ENCODE measurements at places on chromosomes 12 and 14.
A peak's percentile ranks its signal among the peaks of the same experiment; 100 is the strongest.

DNA sequence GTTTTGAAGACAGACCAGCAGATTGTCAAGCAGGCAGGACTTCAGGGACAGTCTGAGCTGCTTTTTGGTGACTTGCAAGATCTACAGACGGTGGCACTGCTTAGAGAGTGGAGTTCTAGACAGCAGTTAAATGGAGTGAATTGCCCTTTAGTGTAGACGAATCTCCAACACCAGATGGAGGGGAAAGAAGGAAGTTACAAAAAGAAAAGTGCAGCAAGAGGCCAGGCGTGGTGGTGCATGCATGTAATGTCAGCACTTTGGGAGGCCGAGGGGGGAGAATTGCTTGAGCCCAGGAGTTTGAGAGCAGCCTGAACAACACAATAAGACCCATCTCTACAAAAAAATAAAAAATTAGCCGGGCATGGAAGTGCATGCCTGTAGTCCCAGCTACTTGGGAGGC, 8.4 kb upstream of the HHIPL1 start:
- DNase-seq = no peak

- DNase-seq = peak; percentile 82
Observed at GRCh38 chr12:12779529-12779928, 5.9 kb upstream of the APOLD1 start.

DNA sequence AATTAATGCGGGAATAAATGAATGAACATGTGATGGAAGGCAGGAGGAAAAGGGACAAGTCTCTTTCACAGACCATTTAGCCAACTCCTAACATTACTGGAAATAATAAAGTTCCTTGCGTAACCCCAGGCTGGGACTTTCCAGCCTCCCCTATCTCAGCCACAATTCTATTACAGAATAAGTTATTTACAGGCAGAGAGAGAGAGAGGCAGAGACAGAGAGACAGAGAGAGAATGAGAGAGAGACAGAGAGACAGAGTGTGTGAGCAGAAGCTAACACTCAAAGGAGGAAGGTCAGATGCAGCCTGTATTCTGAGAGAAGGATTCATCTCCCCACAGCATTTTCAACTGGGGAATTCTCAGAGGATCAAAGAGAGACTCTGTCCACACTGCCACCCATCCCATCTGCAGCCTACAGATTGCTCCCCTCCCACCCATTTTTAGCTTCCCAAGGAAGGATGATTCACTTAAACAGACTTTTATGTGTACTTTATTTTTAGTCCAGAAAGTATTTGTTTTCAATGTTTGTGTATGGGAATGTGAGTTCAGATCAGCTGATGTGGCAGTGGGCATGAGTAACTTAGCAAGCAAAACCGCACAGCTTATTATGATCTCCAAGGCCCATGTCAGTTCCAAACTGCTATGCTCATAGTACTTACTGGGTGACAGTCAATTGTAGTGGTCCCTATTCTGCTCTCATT, 165.7 kb downstream of the CAND1 start:
- DNase-seq = no peak

- DNase-seq = no peak
Observed at GRCh38 chr14:44271637-44272036, 235.4 kb downstream of the FSCB start.

DNA sequence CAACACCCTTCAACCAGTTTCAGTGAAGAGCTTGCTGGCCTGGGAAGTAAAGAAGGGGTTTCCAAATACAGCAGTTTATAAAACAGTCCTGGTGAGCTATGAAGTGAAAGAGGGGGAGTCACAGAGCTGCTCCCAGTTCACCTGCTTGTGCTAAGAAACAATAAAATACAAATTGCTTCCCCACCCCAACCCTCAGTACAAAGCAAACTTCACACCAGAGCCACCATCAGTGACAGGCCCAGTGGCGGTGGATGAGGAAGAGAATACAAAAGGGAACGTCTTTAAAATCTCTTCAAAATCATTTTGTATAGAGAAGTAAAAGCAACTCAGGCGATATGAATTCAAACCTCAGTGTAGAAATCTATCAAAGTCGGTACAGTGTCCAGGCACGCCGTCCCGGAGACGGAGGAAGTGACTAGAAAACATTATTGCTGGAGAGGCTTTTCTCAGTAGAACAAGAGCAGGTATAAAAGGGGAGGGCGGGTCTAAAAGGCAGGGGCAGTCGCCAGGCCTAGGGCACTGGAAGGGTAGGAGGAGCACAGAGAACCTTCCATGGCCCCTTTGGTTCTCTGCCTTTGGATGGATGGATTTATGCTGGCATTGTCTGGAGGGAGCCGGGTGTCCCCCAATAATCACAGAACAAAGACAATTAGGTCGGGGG, 10.5 kb upstream of the RPLP0 start:
- no peak for DNase-seq

DNA sequence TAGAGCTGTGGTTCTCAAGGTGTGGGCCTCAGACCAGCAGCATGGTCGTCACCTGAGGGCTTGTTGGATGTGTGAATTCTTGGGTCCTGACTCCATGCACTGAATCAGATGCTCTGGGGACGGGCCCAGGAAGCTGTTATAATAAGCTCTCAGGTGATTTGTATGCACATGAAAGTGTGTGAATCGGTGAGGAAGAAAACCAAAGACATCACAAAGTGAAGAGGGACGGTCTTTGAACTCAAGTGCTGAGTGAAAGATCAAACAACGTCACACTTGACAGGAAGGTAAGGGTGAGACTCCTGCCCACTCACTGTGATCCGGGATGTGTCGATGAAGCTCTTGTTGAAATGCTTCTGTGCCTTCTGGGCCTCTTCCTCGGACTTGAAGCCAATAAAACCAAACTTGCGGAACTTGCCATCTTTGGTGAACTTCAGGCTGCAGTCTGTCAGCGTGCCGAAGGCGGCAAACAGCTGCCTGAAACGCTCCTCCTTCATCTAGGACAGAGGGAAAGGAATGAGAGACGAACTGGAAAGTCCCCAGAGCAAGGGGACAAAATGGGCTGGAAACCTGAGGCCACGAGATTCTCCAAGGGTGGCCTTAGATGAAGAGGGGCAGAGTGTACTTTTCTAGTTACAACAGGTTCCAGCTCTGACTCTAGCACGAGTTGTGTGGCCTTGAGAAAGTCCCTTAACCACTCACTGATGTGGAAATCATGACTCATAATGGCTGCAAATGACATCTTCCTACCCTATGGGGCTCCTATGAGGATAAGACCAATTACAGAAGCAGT, 4.0 kb downstream of the RBM19 start:
- DNase-seq = no peak

GRCh38 chr12:132807295-132808092, 21.2 kb downstream of the GOLGA3 start:
- no peak for DNase-seq

DNA sequence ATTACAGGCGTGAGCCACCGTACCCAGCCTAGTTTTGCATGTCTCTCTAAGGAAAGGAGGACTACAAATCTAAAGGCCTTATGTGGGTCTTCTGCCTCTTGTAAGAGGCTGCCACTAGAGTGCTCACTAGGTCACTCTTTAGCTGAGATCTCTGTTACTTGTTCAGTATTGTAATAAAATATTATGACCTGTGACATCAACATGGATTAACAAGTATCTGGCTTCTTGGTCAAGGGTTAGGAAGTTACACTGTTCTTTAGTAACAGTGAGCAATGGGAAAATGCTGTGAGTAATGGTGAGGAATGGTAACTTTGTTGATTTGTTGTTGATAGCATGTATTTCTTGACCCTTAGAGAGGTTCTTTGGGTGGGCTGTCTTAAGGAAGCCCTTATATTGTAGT, 50.5 kb downstream of the ERC1 start:
- no peak for DNase-seq

DNA sequence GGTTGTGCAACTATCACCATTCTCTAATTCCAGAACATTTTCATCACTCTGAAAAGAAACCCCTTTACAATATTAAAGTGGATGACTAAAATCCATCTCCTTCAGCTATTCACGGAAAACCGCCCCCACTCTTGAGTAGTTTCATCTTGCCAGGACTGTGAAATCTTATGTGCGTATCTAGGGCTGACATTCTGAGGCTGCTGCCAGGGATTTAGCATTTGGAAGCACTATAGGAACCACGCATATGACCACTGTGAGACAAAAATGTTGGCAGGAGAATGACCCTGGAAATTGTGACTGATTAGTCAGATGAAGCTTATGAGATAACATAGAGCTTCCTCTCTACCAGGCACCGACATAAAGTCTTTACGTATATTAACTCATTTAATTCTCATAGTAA, 305.2 kb upstream of the PDE3A start:
- no peak for DNase-seq

DNA sequence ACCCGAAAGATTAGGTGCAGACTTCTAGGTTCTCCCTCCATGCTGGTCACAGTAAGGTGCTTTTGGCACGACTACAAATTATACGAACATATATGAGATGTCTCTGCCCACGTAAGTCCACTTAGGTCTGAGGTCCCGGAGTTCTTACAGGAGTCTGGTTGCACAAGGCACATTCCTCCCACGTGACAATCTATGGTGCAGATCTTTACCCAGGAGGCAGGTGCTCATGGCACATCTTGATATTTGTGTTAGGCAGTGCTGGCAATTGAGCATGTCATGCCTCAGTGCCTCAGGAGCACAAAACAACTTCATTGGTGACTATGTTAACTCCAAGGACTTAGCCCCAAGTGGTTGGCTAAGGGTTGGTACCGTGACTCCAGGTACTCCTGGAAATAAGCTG, 92.0 kb upstream of the AMN1 start:
- DNase-seq = no peak

DNA sequence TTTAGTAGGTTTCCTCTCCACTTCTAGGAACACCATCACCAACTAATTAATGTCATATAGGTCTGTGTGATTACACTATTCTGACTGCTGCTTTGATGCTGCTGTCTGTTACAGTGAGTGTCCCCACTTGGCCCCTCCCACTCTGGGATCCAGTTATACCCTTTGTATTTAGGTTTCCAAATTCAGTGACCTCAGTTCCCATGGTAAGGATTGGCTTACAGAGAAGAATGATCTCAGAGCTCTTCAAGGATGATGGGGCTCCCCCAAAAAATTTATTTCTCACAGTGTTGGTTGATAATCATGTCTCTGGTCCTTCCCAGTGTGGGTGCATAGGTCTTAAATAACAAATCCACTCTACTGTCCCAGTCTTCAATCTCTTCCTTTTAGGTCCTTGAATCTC, 210.0 kb upstream of the MYL2 start:
- DNase-seq = no peak

GRCh38 chr14:61416591-61416990, 95.2 kb downstream of the PRKCH start:
- DNase-seq = no peak

- DNase-seq = no peak
Observed at GRCh38 chr12:54356228-54356627, 8.1 kb downstream of the GPR84 start.

- DNase-seq = no peak
Observed at GRCh38 chr12:55809274-55809673, 8.2 kb downstream of the SARNP start.

DNA sequence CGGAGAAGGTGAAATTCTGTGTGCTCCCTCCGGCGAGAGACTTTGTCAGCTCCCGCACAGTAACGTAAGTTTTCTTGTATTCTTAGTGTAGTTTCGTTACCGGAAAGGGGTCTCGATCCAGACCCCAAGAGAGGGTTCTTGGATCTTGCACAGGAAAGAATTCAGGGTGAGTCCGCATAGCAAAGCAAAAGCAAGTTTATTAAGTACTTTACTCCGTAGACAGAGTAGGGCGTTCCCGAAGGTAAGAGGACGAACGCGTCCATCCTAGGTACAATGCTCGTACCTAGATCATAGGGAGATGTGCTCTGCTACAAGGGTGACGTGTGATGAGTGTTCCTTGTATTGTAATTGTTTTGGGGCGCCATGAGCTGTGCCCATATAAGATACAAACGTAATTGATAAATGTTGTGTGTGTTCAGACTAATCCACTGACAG, 293 bp downstream of the IFI27L1 start:
- DNase-seq = peak; percentile 54

DNA sequence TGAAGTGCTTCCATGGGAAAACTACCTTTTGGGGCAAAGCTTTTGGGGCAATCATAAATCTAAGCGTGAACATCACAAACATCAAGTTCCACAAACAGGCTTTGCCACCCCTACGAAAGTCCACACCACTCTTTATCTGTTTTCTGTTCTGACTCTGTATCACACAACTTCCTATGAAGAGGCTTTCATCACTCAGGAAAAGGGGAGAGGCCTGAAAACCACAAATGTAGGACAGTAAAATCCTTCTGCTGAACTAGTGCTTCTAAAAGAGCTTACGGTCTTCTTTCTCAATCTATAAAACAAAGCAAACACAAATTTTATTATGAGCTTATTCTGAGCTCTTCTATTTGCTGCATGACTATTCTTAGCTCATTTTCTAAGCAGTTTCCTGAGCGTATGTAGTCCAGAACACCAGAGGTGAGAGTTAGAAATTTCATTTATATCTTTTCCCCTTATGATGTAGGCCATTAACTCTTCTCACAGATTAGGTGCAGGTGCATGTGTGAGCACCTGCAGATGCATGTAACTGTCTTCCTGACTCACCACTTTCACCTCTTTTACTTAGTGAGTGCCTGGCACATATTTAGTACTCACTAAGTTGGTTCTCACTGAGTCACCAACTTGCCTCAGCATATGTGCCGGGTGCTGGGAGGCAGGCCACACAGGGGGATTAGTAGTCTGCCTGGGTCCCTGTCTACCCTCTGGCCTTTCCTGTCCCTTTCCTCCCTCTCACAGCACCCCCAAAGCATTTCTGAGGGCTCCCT, 32.9 kb upstream of the SYCP3 start:
- no peak for DNase-seq

GRCh38 chr12:68497702-68498101, 113.0 kb upstream of the RAP1B start:
- DNase-seq = no peak

DNA sequence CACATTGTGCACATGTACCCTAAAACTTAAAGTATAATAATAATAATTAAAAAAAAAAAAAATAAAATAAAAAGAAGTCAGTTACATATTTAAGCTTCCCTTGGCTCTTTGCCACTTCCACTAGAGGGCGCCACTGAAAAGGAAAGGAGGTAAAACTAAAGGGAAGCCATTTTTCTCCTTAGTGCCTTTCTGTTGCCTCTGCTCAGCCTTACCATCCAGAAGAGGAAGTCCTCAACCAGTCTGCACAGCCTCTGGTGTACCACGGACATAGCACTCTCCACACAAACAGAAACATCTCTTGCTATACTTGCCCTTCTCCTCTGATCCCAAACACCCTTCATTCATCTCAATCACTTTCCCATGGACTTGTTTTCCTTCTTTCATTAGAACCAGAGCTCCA, 169.0 kb upstream of the EEA1 start:
- peak; percentile 43 for DNase-seq

- DNase-seq = no peak
Observed at GRCh38 chr12:113740699-113741098, 225.4 kb downstream of the RBM19 start.

DNA sequence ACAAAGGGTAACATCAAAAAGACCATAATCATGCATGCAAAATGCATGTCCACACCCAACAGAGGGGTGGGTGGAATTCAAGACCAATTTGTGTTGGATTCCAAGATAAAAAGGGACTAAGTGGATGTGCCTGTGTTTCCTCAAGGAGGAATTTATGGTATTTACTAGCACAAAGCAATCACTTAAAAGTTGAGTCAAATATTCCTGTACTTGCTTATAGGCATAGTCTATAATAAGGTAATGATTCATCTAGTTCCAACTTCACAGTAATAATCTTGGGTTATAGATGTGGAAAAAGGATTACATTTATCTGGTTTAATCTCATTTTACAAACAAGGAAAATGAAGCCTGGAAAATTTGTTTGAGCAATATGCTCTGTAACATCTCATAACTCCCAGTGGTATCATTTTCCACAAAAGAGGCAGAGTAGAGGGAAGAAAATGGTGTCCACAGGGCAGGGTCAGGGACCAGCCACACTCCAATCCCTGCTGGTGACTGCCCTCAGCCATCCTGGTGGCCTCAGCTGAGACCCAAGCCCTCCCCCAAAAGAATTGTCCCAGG, 80.8 kb upstream of the REP15 start:
- DNase-seq = no peak

All from NCI-H748 treated with DMSO at 0.1 percent for 48 hours (cell line).